ENCODE measurements at places on chromosomes 1 and 21. TPM values are rescaled to one million over a fixed set of nuclear protein-coding genes. Genes with fewer than 3 reads are reported as not detected.

DNA sequence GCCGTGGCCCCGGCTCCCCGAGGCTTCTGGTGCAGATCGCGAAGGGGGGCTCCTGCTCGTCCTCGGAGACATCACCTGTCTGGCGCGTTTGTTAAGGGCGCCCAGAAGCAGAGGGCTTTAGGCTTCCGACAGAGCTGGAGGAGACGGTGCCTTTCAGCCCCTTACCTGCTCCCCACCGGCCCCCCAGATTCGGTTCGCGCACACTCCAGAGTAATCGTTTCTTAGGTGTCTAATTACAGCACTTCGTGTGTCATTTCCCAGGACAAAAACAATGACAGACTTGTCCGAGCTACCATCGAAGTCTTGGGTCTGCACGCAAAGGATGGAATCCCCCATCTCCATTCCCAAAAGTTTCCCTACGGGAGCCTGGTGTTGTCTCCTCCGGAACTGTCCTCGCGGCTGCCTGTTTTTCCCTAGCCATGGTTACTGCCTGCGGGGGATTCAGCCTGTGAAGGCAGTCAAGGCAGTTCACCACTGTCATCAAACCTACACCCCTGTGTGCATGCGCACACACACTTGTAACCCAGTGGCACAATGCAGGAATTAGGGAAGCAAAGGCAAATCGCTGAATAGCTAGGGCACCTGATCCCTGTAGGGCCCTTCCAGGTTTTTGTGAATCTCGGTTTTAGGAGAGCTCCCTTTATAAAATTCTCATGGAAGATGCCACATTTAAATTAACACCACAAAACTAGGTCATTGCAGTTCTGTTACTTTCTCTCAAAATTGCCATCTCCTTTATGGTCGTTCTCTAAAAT lies 738 bp upstream of the CDC42BPA start:
- H3K27me3 ChIP-seq, result no peaks in the 10 kb centered on the region
- no peak for DNase-seq
- H3K4me3 ChIP-seq, result peak overlapping the region; percentile 68
- peak overlapping the region; percentile 91 for H3K27ac ChIP-seq

GRCh38 chr1:115426231-115426771 lies 88.3 kb upstream of the NGF start:
- H3K4me1 ChIP-seq, result no peaks in the 10 kb centered on the region
- H3K27ac ChIP-seq, result no peak overlapping the region
- H3K36me3 ChIP-seq, result no peaks in the 10 kb centered on the region
- H3K4me3 ChIP-seq, result no peak overlapping the region
- H3K27me3 ChIP-seq, result no peaks in the 10 kb centered on the region

DNA sequence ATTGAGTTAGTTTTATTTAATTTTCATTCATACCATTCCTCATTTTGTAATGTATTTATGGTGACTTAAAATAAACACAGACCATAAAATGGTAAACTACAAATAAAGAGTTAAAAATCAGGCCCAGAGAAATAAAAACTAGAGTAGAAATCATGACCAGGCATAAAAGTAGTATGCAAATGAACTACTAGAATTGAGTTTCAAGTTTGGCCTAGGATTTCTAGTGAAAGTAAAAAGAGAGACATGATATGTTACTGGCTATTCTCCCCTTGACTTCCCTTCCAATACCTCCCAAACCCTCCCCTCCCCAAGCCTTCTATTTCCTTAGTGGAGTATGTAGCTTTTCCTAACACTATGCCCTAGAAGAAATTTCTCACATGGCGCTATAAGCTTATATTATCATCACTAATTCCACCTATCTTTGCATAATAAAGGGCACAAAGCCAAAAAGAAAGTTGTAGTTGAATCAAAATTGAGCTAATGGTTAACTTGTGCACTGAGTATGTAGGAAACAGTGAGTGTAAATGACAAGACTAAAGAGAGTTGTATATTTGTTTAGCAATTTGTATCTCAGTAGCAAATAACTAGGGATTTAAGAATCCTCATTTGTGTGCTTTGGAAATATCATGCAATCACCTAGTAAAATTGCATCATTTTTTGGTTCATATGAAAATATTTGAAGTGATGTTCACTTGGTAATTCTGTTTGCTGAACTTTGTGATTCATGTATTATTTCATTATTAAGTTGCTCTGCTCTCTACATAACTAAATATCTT lies 29.7 kb upstream of the CDC14A start:
- H3K27me3 ChIP-seq, result no peaks in the 10 kb centered on the region
- no peak overlapping the region for H3K27ac ChIP-seq
- no peak overlapping the region for H3K4me3 ChIP-seq
- DNase-seq, result no peak

DNA sequence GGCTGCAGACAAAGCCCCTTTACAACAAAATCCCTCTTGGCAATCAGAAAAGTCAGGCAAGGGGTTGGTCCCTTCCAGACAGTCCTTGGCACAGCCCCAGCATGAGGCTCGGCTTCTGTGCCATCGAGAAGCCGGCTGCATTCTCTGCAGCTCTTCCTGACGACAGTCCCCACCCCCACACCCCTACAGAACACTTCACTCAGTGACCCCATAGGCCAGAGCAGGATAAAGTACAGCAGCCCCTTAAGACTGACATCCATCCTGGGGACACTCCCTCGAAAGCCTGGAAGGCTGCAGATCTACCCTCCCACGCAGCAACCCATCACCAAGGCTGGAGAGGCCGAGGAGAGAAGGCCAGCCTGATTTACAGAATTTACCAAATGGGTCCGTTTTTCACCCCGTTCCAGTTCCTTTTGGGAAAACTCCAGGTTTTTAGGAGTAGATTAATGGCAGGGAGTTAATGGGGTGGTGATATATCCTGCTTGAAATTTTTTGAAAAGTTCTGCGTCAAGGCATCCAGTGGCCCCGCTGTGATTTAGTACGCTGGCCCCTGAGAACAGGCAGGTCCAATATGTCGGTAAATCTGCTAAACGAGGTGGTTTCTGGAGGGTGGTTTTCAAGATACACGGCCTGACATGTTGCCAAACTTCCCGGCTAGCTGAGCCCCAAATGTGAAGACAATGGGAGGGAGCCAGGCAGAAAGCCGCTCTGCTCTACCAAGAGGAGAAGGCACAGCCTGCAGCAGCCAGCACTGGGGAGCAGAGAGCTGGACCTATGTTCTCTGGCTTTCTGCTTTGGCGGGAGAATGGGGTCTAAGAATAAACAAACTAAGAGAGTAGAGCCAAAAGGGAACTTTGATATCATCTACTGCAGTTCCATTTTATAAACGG lies 81.7 kb downstream of the SSBP3 start:
- H3K36me3 ChIP-seq, result no peaks in the 10 kb centered on the region
- H3K27ac ChIP-seq, result no peak overlapping the region
- no peak for DNase-seq

DNA sequence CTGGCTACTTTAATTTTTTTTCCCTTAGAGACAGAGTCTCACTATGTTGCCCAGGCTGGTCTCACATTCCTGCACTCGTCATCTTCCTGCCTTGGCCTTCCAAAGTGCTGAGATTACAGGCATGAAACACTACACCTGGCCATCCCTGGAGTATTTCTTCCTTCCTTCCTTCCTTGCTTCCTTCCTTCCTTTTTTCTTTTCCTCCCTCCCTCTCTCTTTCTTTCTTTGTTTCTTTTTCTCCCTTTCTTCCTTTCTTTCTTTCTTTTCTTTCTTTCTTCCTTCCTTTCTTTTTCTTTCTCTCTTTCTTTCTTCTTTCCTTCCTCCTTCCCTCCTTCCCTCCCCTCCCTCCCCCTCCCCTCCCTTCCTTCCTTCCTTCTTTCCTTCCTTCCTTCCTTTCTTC lies 46.4 kb upstream of the PM20D1 start:
- no peaks in the 10 kb centered on the region for H3K4me1 ChIP-seq
- no peak for DNase-seq
- no peak overlapping the region for H3K27ac ChIP-seq
- no peaks in the 10 kb centered on the region for H3K27me3 ChIP-seq
- H3K4me3 ChIP-seq, result no peak overlapping the region

DNA sequence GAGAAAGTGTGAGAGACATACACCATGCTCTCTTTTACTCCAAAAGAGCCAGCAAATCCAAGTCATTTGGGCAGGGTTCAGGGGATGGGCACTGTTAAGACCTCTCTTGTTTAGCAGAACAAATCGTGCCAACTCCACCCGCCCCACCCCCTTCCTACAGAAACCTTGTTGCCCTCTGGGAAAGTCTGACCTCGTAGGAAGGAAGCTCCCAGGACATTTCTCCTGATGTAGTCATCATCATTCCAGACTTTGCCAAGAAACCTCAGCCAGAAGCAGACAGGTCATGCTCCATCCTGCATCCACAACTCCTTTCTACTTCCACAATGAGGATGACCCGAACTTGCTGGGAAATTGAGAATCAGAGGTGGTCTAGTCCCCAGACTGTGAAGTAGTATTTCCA lies 57.7 kb downstream of the UBE2T start:
- no peak overlapping the region for H3K4me3 ChIP-seq
- no peaks in the 10 kb centered on the region for H3K36me3 ChIP-seq
- no peaks in the 10 kb centered on the region for H3K27me3 ChIP-seq

DNA sequence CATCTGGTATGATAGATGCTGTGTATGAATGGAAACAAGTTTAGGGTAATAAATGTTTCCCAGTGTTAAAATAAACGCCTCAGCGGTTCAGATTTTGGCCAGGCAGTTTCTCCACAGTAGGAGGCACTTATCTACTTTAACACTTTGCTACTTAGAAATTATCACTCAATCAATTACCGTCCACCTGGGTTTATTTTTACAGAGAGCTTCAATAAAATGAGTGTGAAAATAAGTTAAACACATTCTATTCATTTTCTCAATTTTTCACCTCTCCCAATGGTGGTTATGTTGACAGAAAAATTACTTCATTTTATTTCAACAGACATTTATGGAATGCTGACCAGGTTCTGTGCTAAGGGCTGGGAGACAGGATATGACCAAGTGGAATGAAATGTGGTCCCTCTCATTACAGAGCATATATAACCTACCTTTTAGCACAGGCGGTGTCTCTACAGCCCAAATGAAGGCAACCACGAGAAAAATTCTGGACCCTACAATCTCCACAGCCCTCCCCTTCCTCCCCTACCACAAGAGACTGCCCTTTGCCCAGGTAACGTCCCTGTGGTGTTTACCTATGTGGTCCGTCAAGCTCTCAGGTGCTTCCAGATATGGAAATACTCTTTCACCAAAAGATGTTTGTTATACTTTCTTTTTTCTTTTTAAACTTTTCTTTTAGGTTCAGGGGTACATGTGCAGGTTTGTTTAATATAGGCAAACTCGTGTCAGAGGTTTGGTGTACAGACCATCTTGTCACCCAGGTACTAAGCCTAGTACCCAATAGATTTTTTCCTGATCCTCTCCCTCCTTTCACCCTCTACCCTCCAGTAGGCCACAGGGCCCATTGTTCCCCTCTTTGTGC lies 105.5 kb downstream of the HLCS start:
- no peaks in the 10 kb centered on the region for H3K27me3 ChIP-seq
- no peaks in the 10 kb centered on the region for H3K36me3 ChIP-seq
- peak overlapping the region; percentile 13 for H3K4me3 ChIP-seq
- DNase-seq, result peak; percentile 66
- H3K4me1 ChIP-seq, result peaks cover 34% of the 10 kb centered on the region

- no peaks in the 10 kb centered on the region for H3K36me3 ChIP-seq
- H3K4me3 ChIP-seq, result no peak overlapping the region
- no peak for DNase-seq
- no peak overlapping the region for H3K27ac ChIP-seq
- H3K27me3 ChIP-seq, result no peaks in the 10 kb centered on the region
Measured at GRCh38 chr21:26199456-26199855, 28.9 kb upstream of the APP start.

DNA sequence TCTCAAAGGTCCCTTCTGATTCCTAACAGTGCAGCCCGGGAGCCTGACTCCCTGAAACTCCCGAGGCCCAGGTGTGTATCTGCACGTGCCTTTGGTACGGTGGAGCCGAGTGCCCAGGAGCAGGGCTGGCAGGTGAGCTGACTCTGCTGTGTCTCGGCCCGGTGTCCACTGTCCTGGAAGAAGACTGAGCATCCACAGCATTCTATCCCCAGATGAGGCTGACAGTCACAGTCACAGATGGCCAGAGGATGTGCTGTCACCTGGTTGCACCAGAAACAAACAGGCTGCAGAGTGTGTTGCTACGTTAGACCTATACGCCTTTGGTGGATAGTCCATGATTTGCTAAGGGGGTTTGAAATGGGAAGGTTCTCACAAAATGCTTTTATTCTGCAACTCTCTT lies 9.8 kb downstream of the ETV3L start:
- no peak overlapping the region for H3K4me3 ChIP-seq
- H3K27me3 ChIP-seq, result no peaks in the 10 kb centered on the region
- DNase-seq, result no peak
- H3K4me1 ChIP-seq, result no peaks in the 10 kb centered on the region
- no peaks in the 10 kb centered on the region for H3K36me3 ChIP-seq

DNA sequence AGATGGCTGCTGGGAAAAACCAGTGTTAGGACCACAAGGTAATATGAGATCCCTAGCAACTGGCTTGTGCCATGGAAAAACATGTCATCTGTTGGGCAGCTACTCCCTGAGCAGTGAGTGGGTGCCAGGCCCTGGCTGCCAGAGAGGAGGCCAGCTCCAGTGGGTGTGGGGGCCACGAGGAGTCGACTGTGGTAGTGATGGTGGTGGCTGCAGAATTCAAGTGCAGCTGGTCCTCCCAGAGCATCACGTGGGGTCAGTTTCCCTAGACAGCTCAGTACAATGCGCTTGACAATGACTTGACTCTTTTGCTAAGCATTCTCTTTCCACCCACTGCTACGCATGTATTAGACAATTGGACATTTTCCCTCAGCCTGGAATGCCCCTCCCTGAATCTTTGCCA lies 14.5 kb upstream of the CDC42 start:
- no peaks in the 10 kb centered on the region for H3K36me3 ChIP-seq
- no peak for DNase-seq
- H3K4me1 ChIP-seq, result no peaks in the 10 kb centered on the region
- H3K4me3 ChIP-seq, result no peak overlapping the region
- no peaks in the 10 kb centered on the region for H3K27me3 ChIP-seq
- H3K27ac ChIP-seq, result no peak overlapping the region

DNA sequence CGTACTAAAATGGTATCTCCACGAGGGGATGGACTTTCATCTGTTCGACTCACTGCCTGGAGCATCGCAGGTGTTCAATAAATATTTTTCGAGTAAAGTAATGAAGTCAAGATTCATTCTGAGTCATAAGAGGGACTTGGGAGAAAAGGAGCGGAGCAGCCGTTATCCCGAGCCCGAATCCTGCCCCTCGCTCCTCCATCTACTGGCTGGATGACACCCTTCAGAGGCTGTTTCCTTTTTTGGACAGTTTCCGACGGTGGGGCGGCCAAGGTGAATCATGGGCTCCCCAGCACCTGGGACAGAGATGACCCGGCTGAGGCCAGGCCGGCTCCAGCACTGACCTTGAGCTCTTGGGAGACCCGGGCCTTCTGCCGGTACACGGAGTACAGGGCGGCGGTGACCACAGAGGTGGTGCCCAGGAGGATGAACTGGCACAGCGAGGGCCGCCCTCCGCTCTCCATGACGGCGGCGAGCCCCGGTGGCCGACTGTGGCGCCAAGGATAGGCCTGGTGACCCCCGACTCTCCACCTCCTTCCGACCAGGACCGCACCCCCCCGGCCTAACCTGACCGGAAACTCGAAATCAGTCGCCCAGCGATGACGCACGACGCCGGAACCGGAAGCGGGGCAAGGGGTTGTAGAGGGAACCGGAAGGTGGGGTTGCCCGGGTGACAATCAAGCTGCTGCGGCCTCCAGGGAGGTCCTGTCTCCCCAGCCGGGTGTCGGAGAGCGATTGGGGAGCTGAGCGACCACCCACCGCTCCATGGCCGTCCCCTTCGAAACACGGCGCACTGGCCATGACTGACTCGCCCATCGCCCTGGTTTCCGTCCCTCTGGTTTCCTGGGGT lies at the start of gene MUL1:
MUL1 (minus strand) TSS at position 588 of the 847 bp plus-strand sequence; CDS start at position 461, 127 bp downstream.
- DNase-seq, result peak; percentile 97
- H3K36me3 ChIP-seq, result peaks cover 2% of the 10 kb centered on the region
- no peaks in the 10 kb centered on the region for H3K4me1 ChIP-seq
- no peaks in the 10 kb centered on the region for H3K27me3 ChIP-seq

Gene TRAF3IP3
- total RNA-seq, result 1.3 TPM

Gene SLC44A3
- total RNA-seq, result 7.5 TPM

Gene ERICH3
- not detected for total RNA-seq

Gene FYB2
- 11.2 TPM for total RNA-seq

Data from right lobe of liver (tissue), 6 donors.